Stimulated activated CD8-positive, alpha-beta memory T cell treated with anti-CD3 and anti-CD28 coated beads, Interleukin-4, amount 100 ng/mL, for 1 hour (primary cell): ENCODE measurements at places on chromosomes 12 and 14.

DNA sequence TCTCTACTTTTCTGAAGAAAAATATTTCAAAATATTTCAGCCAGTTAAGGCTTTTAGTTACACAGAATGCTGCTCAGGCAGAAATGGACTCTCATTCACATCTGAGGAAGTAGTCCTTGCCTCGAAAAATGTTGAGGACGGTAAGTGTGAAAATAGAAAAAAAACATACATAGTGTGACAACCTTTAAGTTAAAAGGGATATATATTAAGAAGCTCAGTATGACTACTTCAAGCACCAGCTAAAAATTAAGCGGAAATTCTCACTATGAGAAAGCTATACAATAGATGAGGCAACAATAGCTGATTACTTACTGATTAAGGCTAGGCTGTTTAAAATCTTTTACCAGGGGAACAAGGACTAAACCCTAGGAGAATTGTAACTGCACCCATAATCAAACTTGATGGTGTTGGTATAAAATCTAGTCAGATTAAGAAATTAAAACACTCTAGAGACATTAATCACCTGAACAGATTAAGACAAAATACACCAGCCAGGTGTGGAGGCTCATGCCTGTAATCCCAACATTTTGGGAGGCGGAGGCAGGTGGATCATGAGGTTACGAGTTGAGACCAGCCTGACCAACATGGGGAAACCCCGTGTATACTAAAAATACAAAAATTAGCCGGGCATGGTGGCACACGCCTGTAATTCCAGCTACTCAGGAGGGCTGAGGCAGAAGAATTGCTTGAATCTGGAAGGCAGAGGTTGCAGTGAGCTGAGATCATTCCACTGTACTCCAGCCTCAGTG, 53.9 kb downstream of the HNRNPC start:
- no peak for DNase-seq

- no peak for DNase-seq
These were observed 18.8 kb downstream of the OS9 start for GRCh38 chr12:57712701-57713100.

DNA sequence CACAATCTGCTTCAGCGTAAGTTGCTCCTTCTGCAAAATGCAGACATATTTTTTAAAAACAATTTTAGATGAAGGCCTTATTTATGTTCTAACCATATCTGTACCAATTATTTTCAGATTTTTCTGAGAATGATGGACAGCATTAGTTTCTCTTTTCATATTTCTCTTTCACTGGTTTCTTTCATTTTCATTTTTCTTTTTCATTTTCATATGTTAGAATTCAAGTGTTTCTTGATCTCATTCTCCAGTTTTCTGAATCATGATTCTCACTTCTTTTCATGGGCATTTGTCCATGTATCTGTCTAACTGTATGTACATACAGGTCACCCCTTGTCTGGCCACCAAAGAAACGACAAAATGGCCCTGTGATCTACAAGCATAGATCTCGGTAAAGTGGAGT, 346.6 kb downstream of the NAV3 start:
- no peak for DNase-seq

DNA sequence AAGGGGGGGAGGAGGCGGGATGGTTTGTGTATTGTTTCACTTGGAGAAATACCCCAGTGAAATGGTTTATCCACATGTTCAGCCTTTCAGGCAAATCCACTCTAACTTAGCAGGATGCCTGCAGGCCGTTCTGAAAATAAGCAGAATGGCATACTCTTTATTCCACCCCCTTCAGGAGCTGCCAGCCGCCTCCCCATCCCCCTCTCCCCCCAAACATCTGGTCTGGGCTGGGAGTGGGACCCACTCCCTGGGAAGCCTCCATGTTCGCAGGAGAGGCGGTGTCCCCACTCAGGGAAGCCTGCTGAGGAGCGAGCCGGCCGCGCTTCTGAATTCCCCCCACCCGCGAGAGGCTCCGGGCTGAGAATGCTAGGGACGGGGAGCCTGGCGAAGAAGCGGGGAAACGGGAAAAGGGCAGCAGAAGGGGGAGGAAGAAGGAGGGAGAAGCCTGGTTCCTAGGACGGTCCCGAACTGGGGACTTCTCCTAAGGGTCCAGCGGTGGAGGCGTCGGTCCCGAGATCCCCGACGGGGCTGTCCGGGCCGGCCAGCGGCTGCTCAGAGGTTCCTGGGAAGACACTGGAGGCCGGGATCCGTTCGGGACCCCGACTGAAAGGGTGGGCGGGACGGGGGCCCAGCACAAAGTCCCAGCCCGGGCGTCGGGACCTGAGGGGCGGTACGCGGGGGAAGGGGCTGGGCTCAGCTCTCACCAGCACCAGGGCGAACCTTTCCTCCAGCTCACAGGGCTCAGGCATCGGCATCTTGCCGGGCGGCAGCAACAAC, 666 bp downstream of the FMNL3 start:
- DNase-seq, result no peak

DNA sequence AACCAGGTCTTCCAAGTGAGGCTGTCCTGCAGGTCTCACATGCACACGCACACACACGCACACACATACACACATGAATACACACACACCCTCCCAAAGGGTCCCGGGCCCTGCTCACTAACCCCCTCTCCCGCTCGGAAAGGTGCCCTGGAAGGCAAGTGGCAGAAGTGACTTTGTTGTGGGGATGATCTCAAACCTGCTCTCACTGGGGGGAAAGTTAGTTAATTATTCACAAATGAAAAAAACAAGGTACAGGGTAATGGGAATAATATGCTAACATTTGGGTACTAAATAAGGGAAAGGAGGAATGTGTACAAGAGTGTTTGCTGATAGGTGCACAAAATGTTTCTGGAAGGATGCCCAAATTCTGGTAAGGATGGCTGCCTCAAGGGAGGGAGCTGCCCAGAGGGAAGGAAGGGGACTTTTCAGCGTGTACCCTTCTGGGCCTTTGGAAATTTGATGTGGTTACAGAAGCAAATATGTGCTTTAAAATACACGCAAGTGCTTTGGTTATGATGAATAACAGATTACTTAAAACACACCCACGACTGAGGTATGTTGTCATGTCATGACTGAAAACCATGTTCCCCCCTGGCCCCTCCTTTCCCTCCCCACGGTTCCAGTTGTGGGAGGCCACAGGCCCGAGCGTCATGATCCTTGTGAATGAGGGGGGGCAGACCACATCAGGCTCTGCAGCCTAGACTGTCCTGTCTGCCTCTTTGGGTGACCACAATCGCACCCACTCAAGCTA, 43.3 kb upstream of the PLEKHG6 start:
- no peak for DNase-seq

DNA sequence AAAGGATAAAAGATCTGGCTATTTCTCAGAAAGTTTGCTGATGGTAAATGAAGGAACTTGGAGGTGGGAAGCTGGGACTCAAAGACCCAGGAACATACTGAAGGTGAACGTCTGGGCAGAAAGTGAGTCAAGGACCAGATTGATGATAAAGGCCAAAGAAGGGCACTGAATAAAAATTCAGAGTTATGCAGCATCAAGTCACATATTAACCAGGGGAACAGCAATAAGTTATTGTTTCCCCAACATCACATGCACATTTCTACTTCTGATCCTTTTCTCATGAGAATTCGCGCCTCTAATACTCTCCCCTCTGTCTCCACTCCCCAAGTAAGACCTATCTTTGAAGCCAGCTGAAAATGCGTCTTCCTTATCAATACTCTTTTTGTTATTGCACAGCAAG, 71.8 kb upstream of the SLC35F4 start:
- DNase-seq, result no peak
